Epithelial cell of proximal tubule (primary cell): ENCODE measurements at places on chromosomes 13 and 19. TPM values are rescaled to one million over a fixed set of nuclear protein-coding genes. Genes with fewer than 3 reads are reported as not detected.

ARRDC5 gene
- not detected in 2 replicates for total RNA-seq

IFNL1 gene
- total RNA-seq, result not detected in 2 replicates

GRCh38 chr19:46303691-46304397, 7.0 kb downstream of the HIF3A start:
- DNase-seq, result no peak

GRCh38 chr19:10078329-10078728, 7.8 kb upstream of the SHFL start:
- no peak for DNase-seq

- no peak for DNase-seq
These were observed 60.1 kb downstream of the KL start for GRCh38 chr13:33076001-33076992.
